ENCODE measurements at places on chromosomes 1 and 21. TPM values are rescaled to one million over a fixed set of nuclear protein-coding genes. Genes with fewer than 3 reads are reported as not detected.

Gene NTRK1
- total RNA-seq, result 1.6 TPM

Gene VWA5B1
- 2.2 TPM for total RNA-seq

Gene HAO2
- total RNA-seq, result not detected

DNA sequence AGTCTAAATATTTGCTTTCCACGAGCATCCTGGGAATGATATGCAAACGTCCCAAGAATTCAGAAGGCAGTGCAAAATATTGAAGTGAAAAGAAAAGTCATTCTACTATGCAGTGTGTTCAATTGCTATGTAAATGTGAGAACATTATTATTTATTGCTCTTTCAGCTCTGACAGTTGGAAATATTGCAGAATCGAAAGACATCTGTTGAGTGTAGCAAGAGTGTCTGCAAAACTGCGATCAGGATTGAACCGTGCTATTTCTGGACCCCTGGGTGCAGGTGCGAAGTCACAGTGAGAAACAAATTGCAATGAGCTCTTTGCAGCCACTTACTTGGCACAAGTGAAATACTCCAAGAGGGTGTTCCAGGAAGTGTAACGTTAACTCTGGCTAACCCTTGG lies 566.4 kb downstream of the AJAP1 start:
- no peak for DNase-seq

DNA sequence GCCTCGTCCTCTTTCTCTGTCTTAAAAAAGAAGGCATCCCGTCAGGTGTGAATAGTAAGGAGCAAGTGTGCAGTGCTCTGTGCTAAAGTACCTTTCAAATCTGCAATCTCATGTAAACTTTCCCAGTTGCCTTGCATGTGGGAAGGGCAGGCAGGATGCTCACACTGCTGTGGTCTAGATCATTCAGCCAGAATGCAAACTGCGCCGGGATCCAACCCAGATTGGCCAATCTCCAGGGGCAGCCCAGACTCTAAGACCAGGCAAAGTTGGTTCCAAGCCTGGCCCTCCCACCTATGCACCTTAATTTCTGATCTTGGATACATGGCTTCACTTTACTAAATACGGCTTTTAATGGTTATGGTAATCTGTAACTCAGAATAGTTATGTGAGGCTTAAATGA lies 3.2 kb upstream of the MAP1LC3C start:
- DNase-seq, result no peak

DNA sequence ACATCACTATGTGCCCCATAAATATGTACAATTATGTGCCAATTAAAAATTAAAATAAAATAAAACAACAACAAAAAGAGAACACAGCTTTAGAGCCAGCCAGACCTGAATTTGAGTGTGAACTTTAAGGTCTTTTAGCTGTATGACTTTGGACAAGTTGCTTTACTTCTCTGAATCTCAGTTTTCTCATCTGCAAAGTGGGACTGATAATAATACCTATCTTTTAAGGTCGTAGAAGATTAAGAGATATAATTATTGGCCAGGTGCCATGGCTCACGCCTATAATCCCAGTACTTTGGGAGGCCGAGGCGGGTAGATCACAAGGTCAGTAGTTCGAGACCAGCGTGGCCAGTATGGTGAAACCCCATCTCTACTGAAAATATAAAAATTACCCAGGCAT lies 3.3 kb upstream of the VPS72 start:
- no peak for DNase-seq

All from cerebellum (tissue), 4 donors.